ENCODE measurements at places on chromosomes 7 and 10. TPM values are rescaled to one million over a fixed set of nuclear protein-coding genes. Genes with fewer than 3 reads are reported as not detected.

GRCh38 chr7:2911466-2911865 is 67.4 kb upstream of the GNA12 start:
- H3K4me1 ChIP-seq = no peaks in the 10 kb centered on the region
- no peaks in the 10 kb centered on the region for H3K27me3 ChIP-seq
- DNase-seq = no peak
- no peaks in the 10 kb centered on the region for H3K36me3 ChIP-seq
- H3K4me3 ChIP-seq = no peak overlapping the region
- H3K27ac ChIP-seq = no peak overlapping the region

GRCh38 chr10:119754085-119754484 is 28.2 kb downstream of the INPP5F start:
- H3K36me3 ChIP-seq = no peaks in the 10 kb centered on the region
- H3K4me1 ChIP-seq = no peaks in the 10 kb centered on the region
- no peaks in the 10 kb centered on the region for H3K27me3 ChIP-seq
- no peak overlapping the region for H3K4me3 ChIP-seq
- no peak overlapping the region for H3K27ac ChIP-seq
- DNase-seq = no peak

DNA sequence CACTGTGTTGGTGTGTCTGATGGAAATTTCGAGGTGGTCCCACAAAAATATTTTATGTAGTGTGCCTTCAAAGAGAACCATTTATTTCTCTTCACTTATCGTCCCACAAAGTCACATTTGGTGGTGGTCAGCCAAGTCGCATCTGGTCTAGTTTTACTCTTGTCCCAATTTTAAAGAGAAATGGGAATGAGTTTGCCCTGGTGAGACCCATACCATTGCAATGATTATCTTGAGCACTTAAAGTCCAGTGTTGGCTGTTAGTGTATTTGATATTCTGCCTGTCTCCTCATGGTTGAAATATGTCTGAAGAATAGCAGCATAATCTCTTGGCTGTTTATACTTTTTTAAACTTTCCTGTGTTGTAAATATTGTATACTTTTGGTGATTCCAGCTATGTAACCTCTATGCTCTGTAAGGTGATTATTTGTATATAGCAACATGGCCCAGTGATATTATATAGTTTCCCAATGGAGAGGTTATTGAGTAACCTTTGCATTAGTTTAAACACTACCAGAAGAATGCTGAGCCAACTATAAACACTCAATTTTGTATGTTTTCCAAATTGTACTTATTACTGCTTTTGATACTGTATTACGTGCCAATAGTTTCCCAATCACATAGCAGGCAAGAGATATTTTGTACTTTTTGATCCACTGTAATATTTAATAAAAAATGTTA is 172.2 kb downstream of the RTKN2 start:
- H3K27ac ChIP-seq = no peak overlapping the region
- H3K36me3 ChIP-seq = no peaks in the 10 kb centered on the region
- H3K4me1 ChIP-seq = no peaks in the 10 kb centered on the region
- H3K4me3 ChIP-seq = no peak overlapping the region
- no peaks in the 10 kb centered on the region for H3K27me3 ChIP-seq

- no peak for DNase-seq
- H3K4me1 ChIP-seq = no peaks in the 10 kb centered on the region
- H3K36me3 ChIP-seq = no peaks in the 10 kb centered on the region
Observed at GRCh38 chr10:99119258-99119748, 116.3 kb downstream of the HPSE2 start.

DENND2A gene
- 10.0 TPM for total RNA-seq

ERCC6 gene
- total RNA-seq = 10.1 TPM

CPN1 gene
- total RNA-seq = not detected

- H3K36me3 ChIP-seq = no peaks in the 10 kb centered on the region
- no peaks in the 10 kb centered on the region for H3K4me1 ChIP-seq
- no peak overlapping the region for H3K27ac ChIP-seq
- DNase-seq = no peak
Observed at GRCh38 chr7:75815418-75816064, 1.9 kb upstream of the CCL24 start.

IDI1 gene
- 147 TPM for total RNA-seq

NPTX2 gene
- 29.9 TPM for total RNA-seq

- H3K27ac ChIP-seq = no peak overlapping the region
- no peaks in the 10 kb centered on the region for H3K36me3 ChIP-seq
- DNase-seq = no peak
- H3K4me3 ChIP-seq = no peak overlapping the region
- peaks cover 11% of the 10 kb centered on the region for H3K4me1 ChIP-seq
- H3K27me3 ChIP-seq = no peaks in the 10 kb centered on the region
Observed at GRCh38 chr7:51778121-51778520, 461.5 kb upstream of the COBL start.

DNA sequence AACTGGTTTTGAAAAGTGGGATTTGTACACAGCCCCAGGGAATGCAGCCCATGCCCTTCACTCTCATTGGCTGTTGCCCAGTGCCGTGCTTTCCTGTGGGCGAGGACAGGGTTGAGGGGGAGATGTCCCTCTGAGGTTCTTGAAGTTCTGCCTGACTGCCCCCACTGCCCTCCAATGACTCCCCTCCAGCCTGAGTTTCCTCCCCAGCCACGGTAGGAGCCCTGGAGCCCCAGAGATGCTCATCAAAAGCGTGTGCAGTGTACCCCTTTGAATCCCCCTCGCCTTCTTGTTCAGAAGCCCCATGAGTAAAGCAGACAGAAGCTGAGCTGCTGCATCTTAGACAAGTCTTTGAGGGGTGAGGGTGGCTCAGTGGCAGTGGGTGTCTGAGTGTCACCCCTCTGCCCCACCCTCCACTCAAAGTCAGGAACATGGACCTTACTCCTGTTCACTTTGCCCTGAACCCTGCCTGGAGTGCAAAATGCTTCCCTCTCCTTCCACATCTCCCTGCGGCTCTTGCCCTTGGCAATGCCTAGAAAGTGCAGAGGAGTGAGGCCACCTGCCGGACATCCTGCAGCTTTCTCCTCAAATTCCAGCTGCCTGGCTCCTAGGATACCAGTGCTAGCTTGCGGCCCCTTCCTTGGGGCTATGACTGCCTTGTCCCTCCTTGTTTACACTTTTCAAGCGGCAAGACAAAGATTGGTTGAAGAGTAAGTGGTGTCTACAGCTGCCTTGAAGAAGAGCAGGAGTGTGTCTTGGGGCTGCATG is 19.9 kb downstream of the FAM241B start:
- H3K36me3 ChIP-seq = no peaks in the 10 kb centered on the region
- no peak overlapping the region for H3K27ac ChIP-seq
- DNase-seq = peak; percentile 48
- H3K27me3 ChIP-seq = no peaks in the 10 kb centered on the region

GRCh38 chr7:132250480-132251326 is 325.6 kb downstream of the PLXNA4 start:
- peak; percentile 15 for DNase-seq
- H3K36me3 ChIP-seq = peaks cover 1% of the 10 kb centered on the region
- peaks cover 27% of the 10 kb centered on the region for H3K4me1 ChIP-seq
- H3K27me3 ChIP-seq = no peaks in the 10 kb centered on the region

CHST15 gene
- 11.2 TPM for total RNA-seq

DNA sequence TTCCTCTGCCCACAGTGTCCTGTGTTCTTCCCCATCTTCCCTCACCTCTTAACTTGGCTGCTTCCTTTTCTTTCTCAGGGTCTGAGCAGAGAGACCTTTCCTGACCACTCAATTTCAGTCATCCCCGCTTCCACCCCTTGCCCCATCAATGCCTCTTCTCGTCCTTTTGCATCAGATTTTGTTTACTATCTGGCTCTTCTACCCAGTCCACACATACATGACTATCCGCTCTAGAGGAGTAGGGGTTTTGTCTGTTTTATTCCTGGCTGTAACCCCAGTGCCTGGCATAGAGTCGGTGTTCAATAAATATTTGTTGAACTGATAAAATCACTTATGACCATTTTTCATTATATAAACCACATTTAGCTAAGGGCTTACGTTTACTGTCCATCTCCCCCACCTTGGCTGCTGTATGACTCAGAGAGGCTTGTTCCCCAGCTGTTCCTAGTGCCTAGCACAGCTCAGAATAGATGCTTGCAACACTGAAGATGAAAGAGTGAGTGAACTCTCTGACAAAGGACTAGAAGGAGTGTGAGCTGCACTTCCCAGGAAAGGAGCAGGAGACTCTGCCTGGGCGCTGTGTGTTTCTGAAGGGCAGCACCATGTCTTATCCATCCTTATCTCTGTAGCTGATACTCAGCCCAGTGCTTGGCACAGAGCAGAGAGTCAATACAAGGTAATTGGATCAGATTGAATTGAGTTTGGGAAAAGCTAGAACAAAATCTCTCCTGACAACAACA is 21.9 kb downstream of the ARID5B start:
- DNase-seq = no peak
- H3K36me3 ChIP-seq = no peaks in the 10 kb centered on the region
- peaks cover 4% of the 10 kb centered on the region for H3K4me1 ChIP-seq
- no peak overlapping the region for H3K4me3 ChIP-seq

DNA sequence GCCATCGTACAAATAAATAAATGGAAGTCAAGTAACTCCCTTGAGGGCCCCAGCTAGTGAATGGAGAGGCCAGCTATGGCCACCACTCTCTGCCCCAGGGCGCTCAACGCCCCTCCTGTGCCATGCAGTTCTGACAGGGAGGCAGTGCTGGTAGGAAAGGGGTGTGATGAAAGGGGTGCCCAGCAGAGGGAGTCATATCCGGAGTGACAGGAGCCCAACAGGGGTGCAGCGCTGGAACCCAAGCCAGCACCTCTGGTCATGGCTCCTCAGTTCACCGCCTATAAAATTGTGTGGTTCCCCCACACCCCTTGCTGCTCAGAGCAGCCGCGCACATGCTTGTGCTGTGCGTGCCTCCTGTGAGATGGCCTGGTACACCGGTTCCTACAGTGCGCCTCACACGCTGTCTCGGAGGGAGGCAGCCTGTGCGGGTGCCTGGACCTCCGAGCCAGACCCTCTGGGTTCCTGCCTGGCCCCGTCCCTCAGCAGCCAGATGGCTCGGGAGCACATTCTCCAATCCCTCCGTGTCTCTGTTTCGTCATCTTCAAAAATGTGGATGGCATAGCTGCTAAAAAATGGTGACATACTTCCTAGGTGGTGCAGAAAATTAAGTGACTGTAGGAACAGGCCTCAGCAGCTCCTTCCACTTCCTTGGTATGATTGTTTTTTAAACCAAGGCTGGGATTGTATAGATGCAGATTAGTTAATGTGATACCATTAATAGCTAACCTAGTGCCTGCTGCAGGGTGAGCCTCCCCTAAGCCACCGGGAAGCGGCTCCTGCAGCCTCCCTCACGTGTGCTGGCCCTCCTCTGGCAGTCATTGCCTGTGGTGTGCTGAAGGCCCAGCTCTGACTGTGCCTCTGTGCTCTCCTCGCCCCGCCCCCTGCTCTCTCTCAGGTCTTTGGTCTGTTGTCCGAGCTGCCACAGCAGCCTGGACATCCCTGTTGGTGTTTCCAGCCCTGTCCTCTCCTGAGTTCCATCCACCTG is 125.8 kb downstream of the EGFR start:
- DNase-seq = peak; percentile 73
- H3K36me3 ChIP-seq = no peaks in the 10 kb centered on the region
- no peak overlapping the region for H3K27ac ChIP-seq
- H3K4me1 ChIP-seq = no peaks in the 10 kb centered on the region
- H3K4me3 ChIP-seq = no peak overlapping the region

DNA sequence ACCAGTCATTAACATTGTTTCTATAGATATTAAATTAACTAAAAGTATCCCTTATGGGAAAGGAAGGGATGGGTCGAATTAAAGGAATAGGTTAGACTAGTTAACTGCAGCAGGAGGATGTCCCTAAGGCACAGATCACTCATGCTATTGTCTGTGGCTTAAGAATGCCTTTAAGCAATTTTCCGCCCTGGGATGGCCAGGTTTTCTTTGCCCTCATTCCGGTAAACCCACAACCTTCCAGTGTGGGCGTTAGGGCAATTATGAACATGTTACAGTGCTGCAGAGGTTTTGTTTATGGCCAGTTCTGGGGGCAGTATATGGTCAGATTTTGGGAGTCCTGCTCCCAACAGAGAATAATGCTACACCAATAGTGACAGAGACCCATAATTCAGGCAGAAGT is 139.3 kb upstream of the CDK13 start:
- peaks cover 8% of the 10 kb centered on the region for H3K4me1 ChIP-seq
- H3K27me3 ChIP-seq = no peaks in the 10 kb centered on the region
- DNase-seq = no peak
- no peak overlapping the region for H3K27ac ChIP-seq
- no peaks in the 10 kb centered on the region for H3K36me3 ChIP-seq
- no peak overlapping the region for H3K4me3 ChIP-seq

GRCh38 chr7:148687555-148687954 is 11.1 kb upstream of the CUL1 start:
- H3K4me1 ChIP-seq = no peaks in the 10 kb centered on the region
- H3K27me3 ChIP-seq = no peaks in the 10 kb centered on the region
- no peak overlapping the region for H3K4me3 ChIP-seq
- DNase-seq = no peak
- no peak overlapping the region for H3K27ac ChIP-seq
- H3K36me3 ChIP-seq = no peaks in the 10 kb centered on the region

NUTM2A gene
- total RNA-seq = 0.27 TPM

GALNT17 gene
- 65.6 TPM for total RNA-seq

GRCh38 chr7:129427526-129428045 is 6.6 kb upstream of the STRIP2 start:
- peaks cover 1% of the 10 kb centered on the region for H3K4me1 ChIP-seq
- H3K27me3 ChIP-seq = peaks cover 2% of the 10 kb centered on the region
- no peak overlapping the region for H3K27ac ChIP-seq
- H3K36me3 ChIP-seq = peaks cover 7% of the 10 kb centered on the region
- DNase-seq = no peak
- no peak overlapping the region for H3K4me3 ChIP-seq

GRCh38 chr10:131312478-131312836 is 936 bp upstream of the TCERG1L start:
- H3K27ac ChIP-seq = no peak overlapping the region
- H3K36me3 ChIP-seq = no peaks in the 10 kb centered on the region
- H3K4me1 ChIP-seq = peaks cover 3% of the 10 kb centered on the region
- H3K4me3 ChIP-seq = peak overlapping the region; percentile 49

GRCh38 chr10:77494327-77494726 is 143.3 kb downstream of the KCNMA1 start:
- DNase-seq = peak; percentile 72
- no peak overlapping the region for H3K4me3 ChIP-seq
- H3K27me3 ChIP-seq = no peaks in the 10 kb centered on the region
- no peaks in the 10 kb centered on the region for H3K36me3 ChIP-seq
- H3K4me1 ChIP-seq = no peaks in the 10 kb centered on the region

GRCh38 chr7:75989500-75990388 is 4.7 kb downstream of the TMEM120A start:
- H3K4me1 ChIP-seq = peaks cover 7% of the 10 kb centered on the region
- H3K27me3 ChIP-seq = no peaks in the 10 kb centered on the region
- H3K27ac ChIP-seq = no peak overlapping the region
- H3K4me3 ChIP-seq = no peak overlapping the region

- H3K4me3 ChIP-seq = no peak overlapping the region
- no peaks in the 10 kb centered on the region for H3K4me1 ChIP-seq
- no peak overlapping the region for H3K27ac ChIP-seq
- no peaks in the 10 kb centered on the region for H3K36me3 ChIP-seq
Observed at GRCh38 chr7:114048386-114049235, 129.8 kb upstream of the PPP1R3A start.

C7orf57 gene
- total RNA-seq = 0.42 TPM
